Stimulated activated CD8-positive, alpha-beta memory T cell treated with anti-CD3 and anti-CD28 coated beads, Interleukin-4, amount 100 ng/mL, for 4 hours (primary cell): ENCODE measurements at places on chromosomes 13 and 19.

GRCh38 chr19:44687888-44688287 lies 11.1 kb upstream of the CEACAM16 start:
- no peak for DNase-seq

DNA sequence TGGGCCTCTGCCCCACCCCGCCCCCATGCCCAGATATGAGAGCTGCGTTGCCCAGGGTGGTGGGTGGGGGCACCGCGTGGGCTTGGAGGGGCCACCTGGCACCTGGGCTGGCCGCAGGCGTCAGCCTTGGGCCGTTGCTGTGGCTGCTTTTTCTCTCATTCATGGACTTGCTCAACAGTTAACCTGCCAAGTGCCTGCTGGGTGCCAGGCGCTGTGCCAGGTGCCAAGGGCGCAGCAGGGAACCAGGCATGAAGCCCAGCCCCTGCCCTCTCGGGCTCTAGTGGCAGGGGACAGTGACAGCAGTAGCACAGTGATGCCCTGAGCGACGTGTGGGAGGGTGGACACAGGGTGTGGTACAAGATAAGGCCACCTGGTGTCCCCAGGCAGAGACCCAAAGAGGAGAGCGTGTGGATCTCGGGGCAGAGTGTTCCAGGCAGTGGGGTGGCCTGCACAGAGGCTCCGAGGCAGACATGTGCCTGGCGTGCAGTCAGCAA lies 28.1 kb downstream of the DHX34 start:
- DNase-seq: no peak

DNA sequence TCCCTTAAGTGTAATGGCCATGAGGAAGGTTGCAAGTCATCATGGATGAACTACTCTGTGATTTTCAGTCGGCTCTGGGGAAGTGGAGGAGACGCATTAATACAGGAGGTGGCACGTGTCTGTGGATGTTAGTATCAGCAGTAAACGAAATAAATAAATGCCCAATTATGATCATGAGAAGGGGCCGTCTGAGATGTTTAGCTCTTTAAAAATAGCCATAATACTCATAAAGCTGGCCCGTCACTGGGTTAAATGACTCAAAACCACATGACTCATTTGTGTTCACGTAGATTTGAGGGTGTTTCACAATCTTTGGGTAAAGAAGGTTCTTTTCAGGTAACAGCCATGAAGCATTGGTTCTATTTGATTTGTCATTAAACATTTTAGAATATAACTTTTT lies 620.6 kb downstream of the GPC6 start:
- DNase-seq: no peak

GRCh38 chr13:90773681-90774080 lies 573.8 kb upstream of the MIR17HG start:
- no peak for DNase-seq

DNA sequence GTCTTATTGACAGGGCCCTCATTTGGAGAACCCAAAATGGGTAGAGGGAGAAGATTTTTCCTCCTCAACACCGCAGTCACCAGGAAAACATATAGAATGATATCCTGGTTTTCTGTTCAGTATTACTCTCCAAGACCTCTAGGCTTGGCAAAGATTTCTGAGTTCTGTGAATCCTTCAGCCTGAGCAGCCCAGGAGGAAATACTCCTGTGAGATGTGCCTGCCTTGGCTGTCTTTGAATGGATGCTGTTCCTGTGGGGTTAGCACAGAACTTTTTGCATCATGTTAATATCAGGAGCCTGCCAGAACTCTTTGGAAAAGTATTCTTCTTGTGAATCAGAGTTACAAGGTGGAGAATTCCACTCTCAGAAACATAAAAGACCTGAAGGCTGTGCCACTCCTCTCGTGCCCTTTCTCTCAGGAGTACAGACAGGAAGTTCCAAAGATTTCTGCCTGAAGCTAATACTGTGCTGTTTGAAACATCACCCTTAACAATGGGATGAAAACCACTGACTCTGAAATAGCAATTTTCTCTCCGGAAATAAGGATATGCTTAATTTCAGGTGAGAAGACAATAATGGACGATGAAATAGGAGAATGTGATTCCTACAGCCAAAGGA lies 520.1 kb upstream of the NBEA start:
- DNase-seq: no peak

DNA sequence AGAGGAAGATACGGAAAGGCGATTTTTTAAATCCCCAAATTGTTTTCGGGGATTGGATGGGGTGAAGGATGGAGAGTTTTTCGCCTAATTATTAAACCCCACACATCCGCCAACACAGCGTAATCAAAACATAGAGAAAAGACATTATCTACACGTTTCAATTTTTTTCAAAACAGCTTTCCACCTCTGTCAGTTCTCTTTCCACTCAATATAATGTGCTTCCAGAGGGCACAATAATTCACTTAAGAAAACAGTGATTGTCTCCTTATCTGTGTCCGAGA lies 435 bp upstream of the OBI1 start:
- DNase-seq: no peak

- no peak for DNase-seq
Measured at GRCh38 chr13:109592770-109593169, 193.6 kb downstream of the IRS2 start.

DNA sequence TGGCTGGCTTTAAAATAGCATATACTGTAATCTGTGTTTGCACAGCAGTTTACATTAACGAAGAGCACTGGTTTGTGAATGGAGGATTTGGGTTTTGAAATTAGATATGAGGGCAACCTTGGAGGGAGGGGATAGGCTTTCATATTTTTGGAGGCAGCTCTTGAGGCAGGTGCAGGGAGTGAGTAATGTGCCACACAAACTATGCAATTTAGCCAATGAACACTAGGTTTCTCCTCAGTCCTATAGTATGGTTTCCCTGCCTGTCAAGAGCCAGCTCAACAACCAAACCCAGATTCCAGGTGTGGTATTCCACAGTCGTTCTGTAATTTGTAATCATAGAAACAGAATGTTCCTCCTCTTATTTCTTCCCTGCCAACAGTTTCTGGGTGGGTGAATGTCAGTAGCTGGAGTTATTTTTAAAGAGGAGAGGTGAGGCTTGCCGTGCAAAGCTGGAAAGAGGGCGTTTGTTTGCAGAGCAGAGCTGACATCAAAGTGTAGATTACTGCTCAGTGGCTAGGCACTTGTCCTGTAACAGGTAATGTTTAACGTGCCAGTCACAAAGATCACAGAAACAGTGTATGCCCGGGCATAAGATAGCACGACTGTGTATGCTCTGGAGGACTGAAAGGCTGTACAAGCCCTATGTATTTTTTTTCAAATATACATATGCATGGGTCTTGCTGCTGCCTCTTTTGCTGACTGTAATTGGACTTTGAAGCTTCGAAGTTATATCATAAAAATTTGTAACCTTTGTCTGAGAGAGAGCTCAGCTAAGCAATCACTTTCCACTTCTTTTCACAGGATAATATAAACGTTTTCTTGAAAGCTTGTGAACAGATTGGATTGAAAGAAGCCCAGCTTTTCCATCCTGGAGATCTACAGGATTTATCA lies 124.2 kb downstream of the LMO7 start:
- no peak for DNase-seq

- no peak for DNase-seq
Measured at GRCh38 chr13:87666831-87667230, 4.3 kb upstream of the SLITRK5 start.
